ENCODE measurements at places on chromosomes 12 and 14.

GRCh38 chr12:116539905-116540482, 19.2 kb upstream of the MAP1LC3B2 start:
- no peak for DNase-seq

GRCh38 chr12:59023861-59024424, 103.6 kb upstream of the LRIG3 start:
- no peak for DNase-seq

- no peak for DNase-seq
Measured at GRCh38 chr12:106759526-106760183, 14.8 kb upstream of the RIC8B start.

DNA sequence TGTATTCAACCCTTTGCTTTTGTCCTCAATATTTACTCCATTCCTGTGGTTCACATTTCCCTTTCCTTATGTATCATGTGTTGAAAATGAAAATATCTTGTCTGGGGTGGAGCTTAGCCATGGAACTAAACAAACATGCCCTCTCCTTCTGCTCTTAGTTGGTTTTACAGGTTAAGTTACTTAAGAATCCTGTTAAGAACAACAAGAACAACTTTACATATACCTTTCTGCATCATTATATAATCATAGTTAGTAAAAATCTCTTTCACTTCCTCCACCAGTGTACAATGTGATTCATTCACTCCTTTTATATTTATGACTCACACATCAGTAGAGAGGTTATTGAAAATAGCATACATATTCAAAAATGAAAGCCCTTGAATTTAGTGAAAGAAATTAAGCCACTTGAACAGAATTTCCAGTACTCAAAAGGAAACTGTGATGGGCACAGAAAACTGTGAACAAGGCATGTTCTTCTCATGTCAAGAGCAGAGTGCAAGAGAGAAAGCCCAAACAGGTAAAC, 307.7 kb downstream of the CCDC91 start:
- no peak for DNase-seq

GRCh38 chr12:59040656-59041055, 120.4 kb upstream of the LRIG3 start:
- no peak for DNase-seq

GRCh38 chr14:100146531-100147091, 12.8 kb downstream of the DEGS2 start:
- no peak for DNase-seq

- no peak for DNase-seq
Measured at GRCh38 chr14:51284241-51284640, 44.2 kb downstream of the TMX1 start.

- no peak for DNase-seq
Measured at GRCh38 chr12:29234965-29235626, 86.0 kb downstream of the FAR2 start.

GRCh38 chr14:90839024-90839888, 23.0 kb upstream of the TTC7B start:
- DNase-seq: no peak

DNA sequence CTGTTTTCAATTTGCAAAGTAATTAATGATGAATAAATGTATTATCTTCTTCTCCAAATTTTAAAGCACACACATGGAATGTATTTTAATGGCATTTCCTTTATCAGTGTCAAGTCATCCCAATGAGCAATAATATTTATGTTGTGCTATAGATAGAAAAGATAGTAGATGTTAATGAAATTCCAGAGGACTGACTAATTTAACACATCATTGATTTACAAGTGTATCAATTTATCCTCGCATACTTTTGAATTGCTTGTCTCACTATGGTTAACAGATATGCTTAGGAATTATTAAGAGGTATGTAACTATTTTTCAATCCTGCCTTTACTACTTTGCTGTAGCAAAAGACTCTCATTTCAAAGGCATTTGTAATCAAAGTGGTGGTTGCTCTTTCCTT, 842.9 kb downstream of the SLC6A15 start:
- DNase-seq: no peak

DNA sequence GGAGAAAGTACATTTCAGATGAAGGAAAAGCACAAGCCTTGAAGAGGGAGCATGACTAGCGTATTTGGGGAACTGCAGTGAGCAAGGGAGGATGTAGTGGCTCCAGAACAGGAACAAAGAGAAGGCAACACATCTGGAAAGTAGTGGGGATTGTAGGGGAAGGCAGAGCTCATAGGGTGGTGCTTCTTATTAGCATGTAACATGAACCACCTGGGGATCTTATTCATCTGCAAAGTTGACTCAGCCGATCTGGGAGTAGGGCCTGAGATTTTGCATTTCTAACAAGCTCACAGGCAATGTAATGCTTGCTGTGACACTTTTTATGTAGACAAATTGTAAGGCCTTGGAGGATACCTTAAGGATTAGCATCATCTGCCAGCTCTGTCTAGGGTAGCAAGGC, 447.3 kb downstream of the NELL2 start:
- no peak for DNase-seq

- DNase-seq: no peak
Measured at GRCh38 chr14:64601571-64601970, 51.8 kb downstream of the PPP1R36 start.

DNA sequence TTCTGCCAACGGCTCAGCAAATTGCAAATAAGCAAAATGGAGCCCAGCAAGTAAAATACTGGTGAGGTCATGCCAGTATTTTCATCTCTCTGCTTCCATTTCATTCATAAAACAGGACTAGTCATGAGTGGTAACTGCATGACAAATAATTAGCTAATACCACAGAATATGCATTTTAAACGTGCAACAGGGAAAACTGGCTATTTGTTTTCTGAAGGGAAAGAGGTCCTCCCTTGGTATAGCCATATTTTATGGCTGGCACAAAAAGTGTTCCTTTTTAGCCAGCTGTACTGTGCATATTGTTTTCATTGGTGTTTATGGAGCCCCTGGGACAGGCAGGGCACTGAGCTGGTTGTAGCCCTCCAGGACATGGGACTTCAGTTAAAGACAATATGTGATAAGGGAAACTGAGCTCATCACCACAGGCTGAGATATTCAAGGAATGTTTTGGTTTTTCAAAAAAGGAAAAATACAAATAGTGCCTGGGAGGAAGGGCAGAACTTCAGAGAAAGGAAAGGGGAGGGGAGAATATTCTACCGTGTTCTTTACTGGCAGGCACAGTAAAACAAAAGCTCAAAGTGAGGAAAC, 26.1 kb upstream of the FOXN3 start:
- DNase-seq: no peak

DNA sequence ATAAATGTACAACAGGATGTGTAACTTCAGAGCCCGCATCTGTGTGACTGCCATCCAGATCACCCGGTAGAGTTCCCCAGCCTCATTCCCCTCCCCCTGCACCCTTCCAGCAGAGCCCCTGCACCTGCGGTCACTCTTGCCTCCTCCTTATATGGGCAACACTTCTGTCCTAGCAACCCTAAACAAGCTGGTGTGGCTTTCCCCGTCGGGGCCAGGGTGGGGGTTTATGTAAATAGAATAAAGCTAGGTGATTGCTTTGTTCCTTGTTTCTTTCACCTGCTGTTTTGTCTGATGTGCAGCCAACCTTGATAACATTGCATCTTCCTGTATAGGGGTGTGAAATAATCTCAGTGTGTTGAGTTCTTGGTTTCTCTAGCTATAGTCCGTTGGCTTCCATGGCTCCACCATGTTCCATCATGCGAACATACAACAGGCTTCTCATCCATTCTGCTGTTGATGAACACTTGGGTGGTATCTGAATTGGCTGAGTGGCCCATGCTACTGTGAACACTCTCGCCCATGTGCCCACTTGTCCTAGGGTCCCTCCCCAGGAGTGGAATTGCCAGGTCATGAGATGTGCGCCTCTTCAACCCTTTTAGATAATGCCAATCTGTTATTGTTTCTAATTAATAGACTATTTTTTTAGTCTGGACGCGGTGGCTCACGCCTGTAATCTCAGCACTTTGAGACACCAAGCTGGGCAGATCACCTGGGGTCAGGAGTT, 102.2 kb downstream of the KIF26A start:
- DNase-seq: no peak

DNA sequence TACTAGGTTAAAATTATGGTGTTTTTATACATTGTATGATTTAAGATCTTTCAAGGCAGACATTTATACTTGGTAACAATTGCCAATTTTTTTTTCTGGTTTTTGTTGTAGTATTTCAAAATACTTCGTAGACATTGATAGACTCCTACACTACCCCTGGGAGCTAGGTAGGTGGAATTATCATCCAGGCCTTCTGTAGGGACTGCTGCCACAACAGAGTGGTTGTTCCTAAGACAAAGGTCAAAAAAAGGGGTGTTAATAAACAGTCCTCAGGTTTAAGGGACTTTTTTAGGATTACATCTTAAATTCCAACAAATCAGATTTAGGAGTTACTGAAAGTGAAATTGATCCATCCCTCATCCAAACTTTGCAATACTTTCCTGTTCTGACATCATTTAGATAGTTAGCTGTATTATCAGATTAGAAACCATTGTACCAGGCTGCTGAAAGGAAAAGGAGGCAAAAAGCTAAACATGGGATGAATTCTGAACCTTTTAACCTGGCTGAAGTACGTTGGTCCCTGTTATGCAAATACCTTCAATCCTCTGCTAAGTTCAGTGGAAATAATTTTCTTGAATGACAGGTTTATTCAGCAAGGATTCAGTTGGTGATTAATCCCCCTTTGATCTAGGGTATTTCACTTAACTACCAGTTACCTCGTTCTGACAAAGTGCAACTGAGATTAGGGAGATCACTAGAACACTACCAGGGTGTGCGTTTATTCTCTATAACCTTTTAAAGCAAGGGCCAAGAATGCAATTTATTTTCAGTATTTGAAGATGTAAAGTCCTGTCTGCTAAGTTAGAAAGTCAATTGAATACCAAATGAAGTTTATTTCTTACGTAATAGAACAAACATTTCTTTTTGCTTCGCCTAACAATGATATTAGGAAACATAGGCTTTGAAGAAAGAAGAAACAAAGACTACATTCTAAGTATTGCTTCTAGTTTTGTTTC, 23.2 kb downstream of the AP5M1 start:
- DNase-seq: no peak

- no peak for DNase-seq
Measured at GRCh38 chr12:93197067-93197593, 180.6 kb upstream of the NUDT4 start.

DNA sequence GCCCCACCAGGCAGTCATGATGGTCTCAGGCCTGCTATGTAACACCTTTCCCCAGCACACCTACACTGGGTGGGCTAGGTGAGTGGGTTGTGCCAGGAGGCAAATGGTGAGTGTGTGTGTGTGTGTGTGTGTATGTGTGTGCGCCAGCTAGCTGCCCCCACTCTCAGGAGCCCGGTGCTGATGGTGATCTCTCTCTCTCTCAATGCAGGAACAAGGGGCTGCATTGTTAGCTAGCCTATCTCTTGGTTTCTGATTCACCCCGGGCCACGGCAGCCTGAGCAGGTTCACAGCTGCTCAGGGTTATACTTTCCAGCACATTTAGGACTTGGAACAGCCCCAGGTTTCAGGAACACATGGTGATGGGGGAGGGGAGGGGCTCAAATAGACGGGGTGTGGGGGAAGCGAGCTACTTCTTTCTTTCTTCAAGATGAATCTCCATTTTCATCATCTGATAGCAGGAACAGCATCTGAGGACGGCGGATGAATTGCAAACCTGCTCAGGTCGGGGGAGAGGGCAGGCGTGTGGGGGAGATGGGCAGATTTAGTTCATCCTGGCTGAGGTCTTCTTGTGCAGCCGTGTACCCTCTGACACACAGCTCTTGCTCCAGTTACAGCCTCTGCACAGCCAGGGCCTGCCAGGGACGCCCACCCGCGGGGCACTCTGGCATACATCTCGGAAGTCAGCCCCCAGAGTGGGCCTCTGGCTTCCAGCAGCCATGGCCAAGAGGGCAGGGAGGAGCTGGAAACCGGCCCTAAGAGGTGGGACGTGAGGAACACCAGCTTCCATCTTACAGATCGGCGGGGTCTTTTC, 137.6 kb downstream of the ZFP36L1 start:
- no peak for DNase-seq

- DNase-seq: no peak
Measured at GRCh38 chr14:93061380-93062012, 54.2 kb downstream of the ITPK1 start.

- no peak for DNase-seq
Measured at GRCh38 chr12:51759175-51759574, 89.3 kb downstream of the FIGNL2 start.

DNA sequence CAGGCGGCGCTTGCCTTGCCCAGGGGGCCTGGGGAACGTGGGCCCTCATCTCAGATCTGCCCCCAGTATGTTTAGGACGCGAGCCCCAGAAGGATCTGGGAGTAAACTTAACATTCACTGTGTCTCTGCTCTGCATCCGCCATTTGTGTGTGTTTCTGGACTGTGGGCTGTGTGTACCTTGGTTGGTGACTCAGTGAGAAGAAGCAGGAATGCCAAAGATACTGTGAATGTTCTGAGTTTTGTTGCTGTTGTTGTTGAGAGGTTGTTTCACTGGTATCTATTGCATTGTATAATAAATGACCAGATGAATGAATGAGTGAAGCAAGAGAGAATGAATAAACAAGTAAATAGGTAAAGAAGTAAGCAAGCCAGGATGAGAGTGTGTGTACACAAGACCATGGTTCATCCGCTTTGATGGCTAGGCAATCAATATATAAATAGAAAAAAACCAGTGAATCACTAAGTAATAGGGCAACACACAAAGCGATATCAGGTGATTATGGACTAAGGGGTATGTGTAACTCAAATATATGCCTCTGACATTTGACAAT, 20.5 kb downstream of the MEG3 start:
- DNase-seq: no peak

DNA sequence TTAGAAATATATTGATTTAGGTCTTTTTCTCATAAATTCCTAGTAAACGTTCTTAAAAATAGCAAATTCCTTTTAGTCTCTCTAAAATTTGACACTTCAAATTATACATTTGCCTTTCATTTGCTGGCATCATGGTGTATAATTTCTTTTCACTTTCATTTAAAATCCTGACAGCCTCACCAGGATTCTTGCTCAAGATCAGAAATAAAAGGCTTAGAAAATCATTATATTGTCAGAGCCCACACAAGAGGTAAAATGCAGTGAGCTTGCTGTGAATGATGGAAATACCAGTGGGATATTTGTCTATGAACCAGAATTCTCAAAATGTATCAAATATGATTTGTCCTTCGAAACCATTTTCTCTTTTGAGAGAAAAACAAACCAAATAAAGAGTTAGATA, 78.2 kb upstream of the PIK3C2G start:
- no peak for DNase-seq

DNA sequence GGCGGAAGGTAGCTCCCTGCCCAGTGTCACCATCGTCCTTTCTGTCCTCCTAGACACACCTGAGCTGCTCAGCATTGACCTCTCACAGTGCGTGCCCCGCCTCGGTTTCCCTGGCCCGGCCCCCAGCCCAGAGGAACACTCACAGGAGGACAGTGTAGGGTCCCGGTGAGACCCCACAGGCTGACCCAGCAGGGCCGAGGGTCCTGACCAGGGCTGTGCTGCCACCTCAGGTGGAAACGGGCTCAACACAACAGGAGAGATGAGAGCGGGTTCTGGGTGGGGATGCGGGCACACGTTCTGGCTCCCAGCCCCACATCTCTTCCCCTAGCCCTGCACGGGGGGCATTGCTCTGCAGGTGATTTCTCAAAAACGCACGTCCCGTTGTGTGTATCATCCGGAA, 98.1 kb downstream of the PIWIL1 start:
- DNase-seq: no peak

- DNase-seq: no peak
Measured at GRCh38 chr12:72723732-72724131, 451.6 kb downstream of the TRHDE start.

All from KG1 (cell line).